ENCODE measurements at places on chromosomes 11 and 22. TPM values are rescaled to one million over a fixed set of nuclear protein-coding genes. Genes with fewer than 3 reads are reported as not detected.

DNA sequence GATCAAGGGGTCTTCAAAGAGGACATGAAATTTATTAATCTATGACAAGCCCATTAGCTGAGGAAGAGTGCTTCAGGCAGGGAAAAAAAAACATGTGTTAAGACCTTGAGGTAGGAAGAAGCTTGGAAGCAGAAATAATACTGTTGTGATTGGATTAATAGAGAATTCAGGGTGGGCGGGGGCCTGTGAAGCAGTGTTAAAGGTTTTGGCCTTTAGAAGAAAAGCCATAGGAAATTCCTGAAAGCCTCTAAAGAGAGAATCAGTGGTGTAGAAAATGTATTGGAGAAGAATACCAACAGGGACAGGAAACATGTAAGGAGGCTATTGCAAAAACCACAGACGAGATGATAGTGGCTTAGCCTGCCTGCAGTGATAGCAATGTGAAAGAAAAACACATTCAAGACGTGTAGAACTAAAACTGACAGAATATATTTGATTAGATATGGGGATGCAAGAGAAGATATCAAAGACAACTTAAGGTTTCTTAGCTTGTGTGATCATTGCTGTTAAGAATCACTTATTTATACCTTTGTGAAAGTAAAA lies 404.4 kb upstream of the ANO3 start:
- DNase-seq: no peak

- DNase-seq: no peak
These were observed 2.9 kb upstream of the HORMAD2 start for GRCh38 chr22:30077279-30077880.

DNA sequence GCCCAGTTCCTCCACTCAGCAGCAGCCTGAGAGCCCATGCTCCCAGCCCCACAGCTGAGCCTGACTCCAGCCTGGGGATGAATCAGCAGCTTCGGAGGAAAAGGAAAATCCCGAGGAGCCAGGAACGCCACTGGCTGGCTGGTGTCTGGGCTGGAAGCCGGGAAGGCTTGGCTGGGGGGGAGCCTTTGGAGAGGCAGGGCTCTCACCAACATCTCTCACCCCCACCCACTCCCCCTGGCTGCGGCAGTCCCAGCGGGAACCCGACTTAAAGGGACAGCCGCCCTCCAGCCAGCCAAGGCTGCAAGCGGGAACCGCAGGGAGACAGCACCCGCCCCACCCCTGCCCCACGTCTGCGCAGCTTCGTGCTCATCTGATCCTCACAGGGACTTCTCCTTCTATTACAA lies 28.4 kb downstream of the KIAA0930 start:
- DNase-seq: no peak

DNA sequence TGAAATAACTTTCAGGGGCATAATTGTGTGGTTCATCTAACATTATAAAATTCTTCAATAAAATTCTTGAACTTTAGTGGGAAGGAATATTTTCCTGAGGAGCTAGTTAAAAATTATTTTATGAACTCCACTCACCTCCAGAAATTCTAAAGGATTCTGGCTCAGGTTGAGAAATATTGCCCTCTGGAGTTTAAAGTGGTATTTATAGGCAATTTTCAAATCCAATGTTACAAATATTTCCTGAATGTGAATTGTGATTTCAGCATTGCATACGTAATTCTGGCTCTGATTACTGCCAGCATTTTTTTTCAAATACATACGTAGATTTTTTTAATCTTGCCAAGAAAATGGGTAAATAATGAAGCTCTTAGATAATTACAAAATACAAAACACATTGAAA lies 598.2 kb upstream of the ANO3 start:
- DNase-seq: no peak

- no peak for DNase-seq
These were observed 1.3 kb upstream of the ESAM start for GRCh38 chr11:124763156-124763947.

DNA sequence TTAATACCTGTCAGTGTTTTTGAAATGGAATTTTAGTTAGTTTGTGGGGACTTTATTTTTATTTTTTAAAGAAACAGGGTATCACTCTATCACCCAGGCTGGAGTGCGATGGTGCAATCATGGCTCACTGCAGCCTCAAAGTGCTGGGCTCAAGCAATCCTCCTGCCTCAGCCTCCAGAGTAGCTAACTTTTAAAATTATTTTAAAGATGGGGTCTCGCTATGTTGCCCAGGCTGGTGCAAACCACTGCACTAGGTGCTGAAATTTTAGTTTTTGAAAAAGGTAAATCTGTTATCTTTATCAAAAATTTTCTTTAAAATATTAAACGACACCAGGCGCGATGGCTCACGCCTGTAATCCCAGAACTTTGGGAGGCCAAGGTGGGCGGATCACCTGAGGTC lies 42.6 kb downstream of the AMBRA1 start:
- no peak for DNase-seq

DNA sequence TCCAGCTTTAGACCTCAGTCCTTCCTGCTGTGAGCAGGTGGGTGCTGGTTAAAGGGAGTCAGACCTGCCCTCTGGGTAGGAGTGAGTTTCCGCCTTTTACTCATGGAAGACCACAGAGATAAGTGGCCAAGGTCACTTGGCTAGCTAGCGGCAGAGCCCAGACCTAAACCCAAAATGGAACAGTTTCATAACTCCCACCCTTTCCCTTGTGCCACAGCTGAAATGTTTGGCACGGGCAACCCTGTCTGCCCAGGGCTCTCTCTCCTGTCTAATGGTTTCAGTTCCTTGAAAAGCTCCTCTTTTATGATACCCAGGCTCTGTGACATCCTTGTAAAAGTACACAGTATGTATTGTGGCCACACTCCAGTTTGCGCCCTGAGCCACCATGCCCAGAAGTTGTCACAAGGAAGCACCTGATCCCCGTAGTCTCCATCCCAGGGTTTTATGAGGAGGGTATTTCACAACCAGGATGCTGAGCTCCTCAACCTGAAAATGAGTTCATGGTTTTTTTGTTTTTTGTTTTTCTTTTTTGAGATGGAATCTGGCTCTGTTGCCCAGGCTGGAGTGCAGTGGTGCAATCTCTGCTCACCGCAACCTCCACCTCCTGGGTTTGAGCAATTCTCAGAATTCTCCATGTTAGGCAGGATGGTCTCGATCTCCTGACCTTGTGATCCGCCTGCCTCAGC lies 5.1 kb downstream of the MB start:
- no peak for DNase-seq

GRCh38 chr11:64951529-64951928 lies 15.8 kb upstream of the GPHA2 start:
- no peak for DNase-seq

GRCh38 chr11:107741044-107741823 lies 29.4 kb upstream of the SLN start:
- no peak for DNase-seq

- DNase-seq: no peak
These were observed 192.6 kb downstream of the CASP12 start for GRCh38 chr11:104705490-104706190.

DNA sequence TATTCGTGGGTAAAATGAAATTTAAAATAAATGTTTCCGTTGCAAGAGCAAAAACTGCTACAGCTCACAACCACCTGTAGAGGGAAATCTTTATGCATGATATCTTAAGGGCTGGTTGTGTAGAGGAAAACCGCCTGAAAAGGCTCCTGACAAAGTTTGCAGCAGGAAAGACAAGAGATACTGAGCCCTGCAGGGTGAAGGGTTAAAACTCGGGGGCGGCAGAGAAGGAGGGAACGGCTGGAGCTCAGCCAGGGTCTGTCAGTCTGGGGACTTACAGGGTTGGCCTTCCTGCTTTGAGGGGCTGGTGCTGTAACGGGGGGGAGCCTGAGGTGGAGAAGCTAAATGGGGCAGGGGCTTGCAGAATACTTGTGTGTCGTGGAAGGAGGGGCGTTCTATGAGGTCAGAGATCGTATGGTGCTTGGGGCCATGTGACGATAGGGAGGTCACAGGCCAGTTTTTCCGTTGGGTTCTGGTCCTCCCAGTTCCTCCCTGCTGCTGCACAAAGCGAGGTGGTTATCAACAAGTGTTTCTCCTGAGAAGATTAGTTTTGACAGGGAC lies 122.9 kb upstream of the HSD17B12 start:
- no peak for DNase-seq

DNA sequence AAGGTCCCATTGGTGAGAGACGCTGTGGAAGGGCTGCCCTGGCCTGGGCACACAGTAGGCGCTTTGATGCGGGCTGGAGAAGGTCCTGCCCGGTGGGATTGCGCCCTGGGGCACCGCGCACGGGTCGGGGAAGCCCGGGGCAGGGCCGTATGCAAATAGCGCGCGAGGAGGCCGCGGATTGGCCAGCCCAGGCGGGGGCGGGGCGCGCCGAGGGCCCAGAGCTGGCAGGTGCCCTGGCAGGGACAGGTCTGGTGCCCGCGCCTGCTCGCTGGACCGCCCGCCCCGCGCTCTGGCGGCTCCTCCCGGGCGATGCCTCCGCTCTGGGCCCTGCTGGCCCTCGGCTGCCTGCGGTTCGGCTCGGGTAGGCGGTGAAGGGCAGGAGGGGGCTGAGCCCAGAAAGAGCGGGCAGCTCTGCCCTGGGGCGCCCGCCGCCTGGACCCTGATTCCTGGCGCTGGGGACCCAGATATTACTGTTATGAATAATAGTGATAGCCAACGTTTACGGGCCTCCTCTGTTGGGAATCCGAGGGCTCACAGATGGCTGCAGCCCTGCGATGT lies at the start of gene UPK3A:
Gene UPK3A, plus strand, starts transcription at position 245 of the 558 bp plus-strand sequence. Its CDS starts 65 bp downstream, at position 310.
- DNase-seq: no peak

DNA sequence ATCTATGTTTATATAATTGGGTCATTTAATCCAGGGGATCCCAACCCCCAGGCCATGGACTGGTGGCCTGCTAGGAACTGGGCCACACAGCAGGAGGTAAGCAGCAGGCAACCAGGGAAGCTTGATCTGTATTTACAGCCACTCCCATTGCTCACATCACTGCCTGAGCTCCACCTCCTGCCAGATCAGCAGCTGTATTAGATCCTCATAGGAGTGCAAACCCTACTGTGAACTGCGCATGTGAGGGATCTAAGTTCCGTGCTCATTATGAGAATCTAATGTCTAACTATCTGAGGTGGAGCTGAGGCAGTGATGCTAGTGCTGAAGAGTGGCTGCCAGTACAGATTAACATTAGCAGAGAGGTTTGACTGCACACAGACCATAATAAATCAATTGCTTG lies 32.8 kb downstream of the MS4A2 start:
- no peak for DNase-seq

GRCh38 chr22:36104988-36105387 lies 55.6 kb downstream of the APOL3 start:
- no peak for DNase-seq

DNA sequence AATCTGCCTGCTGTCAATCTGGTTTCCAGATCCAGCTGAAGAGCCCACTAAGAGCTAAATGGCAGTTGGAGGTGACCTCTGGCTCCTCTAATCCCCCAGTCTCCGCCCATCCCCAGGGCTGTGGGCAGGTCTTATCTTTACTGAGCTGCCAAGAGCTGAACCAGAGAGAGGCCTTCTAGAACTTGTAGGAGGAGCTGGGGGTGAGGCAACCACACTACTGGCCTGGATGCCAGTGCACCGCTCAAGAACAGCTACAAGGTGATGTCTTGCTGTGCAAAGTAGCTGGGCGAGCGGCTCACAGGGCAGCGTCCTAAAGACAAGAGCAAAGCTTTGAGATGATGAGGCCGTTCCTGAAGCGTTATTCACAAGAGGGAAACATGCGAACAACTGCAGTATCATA lies 374.6 kb downstream of the CTTN start:
- DNase-seq: no peak

GRCh38 chr11:78039391-78039918 lies 16.4 kb upstream of the KCTD14 start:
- DNase-seq: no peak

DNA sequence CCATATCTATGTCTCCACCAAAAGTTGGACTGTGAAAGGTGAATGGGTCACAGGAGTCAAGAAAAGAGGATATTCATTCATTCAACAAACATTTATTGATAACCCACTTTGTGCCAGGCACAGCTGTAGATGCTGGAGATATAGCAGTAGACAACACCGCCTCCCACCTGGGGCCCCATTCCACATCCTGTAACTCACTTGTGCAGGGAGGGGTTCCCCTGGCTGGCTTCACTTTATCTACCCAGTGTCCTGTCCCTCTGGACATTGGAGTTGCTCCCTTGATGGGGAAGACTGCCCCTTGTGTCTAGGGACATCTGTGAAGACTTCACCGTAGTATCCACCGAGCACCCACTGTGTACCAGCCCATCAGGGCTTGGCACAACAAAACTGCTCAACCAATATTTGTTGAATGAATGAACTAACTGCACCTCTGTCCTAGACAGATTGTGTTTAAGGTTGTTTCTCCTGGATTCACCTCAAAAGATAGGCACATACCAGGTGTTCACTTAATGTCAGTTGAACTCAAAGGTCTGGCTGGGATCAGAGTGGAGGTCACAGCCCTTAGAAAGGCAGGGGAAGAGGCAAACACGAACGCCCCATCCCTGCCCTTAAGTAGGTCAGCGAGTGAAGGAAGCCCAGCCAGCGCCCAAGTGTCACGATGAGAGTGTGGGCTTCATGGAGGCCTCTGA lies 1.4 kb upstream of the OVOL1 start:
- no peak for DNase-seq

GRCh38 chr11:130037058-130037457 lies 32.6 kb upstream of the APLP2 start:
- no peak for DNase-seq

DNA sequence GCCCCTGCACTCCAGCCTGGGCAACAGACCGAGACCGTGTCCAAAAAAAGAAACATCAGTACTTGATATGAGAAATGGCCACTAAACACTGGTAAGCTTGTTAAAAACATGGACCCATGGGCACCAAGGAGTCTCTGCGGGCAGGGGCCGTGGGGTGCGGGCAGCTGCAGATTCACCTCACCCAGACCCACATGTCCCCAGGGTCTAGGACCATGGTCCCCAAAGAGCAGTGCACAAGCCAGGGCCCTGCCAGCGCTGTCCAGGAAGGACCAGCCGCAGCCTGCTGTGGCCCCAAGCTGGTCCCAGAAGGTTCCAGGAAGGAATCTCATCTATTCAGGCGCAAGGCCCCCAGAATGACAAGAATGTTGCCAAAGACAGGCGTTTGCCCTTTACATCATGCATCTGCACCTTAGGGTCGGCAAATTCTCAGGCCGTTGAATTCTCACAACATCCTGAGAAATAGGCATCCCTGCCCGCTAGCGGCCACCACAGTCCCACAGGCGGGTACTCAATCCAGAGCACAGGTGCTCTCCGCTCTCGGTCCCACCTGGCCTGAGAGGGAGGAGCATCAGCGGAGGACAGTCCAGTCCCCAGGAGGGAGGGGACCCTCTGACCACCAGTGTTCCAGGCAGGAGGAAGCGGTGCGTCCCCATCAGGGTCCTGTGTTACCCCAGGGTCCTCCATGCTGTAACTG lies 9.5 kb downstream of the YPEL1 start:
- DNase-seq: no peak

- no peak for DNase-seq
These were observed 54.4 kb downstream of the ATXN10 start for GRCh38 chr22:45726081-45726480.

Gene MFNG
- total RNA-seq: 0.76 TPM

Gene USP2
- total RNA-seq: 7.4 TPM

Gene OSM
- total RNA-seq: not detected

Gene TTC28
- 59.2 TPM for total RNA-seq

Gene TNNT3
- 40.9 TPM for total RNA-seq

Gene TSSC4
- total RNA-seq: 59.0 TPM

Gene APOA1
- total RNA-seq: 626 TPM

Gene MMP13
- not detected for total RNA-seq

Gene GSTT2
- not detected for total RNA-seq

All from type B pancreatic cell (in vitro differentiated cells).